ENCODE measurements at places on chromosomes 2 and 18. TPM values are rescaled to one million over a fixed set of nuclear protein-coding genes. Genes with fewer than 3 reads are reported as not detected.

DNAJC5G gene
- total RNA-seq, result not detected

SLC9A4 gene
- not detected for total RNA-seq

DNA sequence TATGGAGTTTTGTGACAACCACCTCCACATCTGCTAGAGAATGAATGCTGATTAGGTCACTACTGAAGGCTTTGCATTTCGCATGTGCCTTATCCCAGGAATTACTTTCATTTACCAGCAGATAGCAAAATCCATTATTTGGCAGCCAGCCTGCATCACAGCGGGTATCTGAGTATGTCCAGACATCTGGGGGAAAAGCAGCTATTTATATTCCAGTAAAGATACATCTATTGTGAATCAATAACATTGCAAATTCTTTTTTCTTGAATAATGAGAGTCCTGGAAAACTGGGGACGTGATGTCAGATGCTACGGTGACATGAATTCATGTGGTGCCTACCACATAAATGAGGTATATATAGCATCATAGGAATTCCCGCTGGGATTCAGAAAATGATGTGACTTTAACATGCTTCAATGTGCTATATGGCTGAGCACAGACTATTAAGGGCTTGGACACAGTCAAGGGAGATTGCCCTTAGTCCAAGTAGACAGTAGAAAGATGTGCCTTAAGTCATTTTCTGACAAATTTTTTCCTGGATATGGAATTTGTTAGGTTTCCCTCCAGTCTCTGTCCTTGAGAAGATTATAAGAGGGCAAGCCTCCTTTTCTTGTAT is 84.2 kb upstream of the CD302 start:
- no peaks in the 10 kb centered on the region for H3K27me3 ChIP-seq
- no peak overlapping the region for H3K4me3 ChIP-seq
- H3K27ac ChIP-seq, result no peak overlapping the region
- H3K4me1 ChIP-seq, result no peaks in the 10 kb centered on the region

DNA sequence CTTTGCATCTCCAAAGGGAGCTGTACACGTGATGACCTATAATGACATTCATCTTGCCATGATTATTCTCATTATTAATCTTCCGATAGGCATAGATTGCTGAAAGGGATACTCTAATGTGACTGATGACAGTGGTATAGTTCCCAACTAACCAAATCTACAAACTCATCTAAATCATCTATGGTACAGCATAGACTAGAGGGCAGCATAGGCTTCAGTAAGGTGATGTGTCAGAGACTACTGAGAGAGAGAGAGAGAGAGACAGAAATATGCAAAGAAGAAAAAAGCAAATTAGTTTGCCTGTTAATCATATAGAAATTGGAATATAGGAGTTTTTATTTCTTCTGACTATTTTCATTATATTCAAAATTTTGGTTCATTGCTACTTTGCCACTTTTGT is 89.3 kb downstream of the CSRNP3 start:
- DNase-seq, result no peak
- H3K27ac ChIP-seq, result no peak overlapping the region
- H3K27me3 ChIP-seq, result peaks cover 2% of the 10 kb centered on the region
- H3K4me3 ChIP-seq, result no peak overlapping the region
- H3K36me3 ChIP-seq, result no peaks in the 10 kb centered on the region

DLX2 gene
- total RNA-seq, result not detected

- no peak for DNase-seq
- H3K27ac ChIP-seq, result no peak overlapping the region
- H3K4me3 ChIP-seq, result no peak overlapping the region
- no peaks in the 10 kb centered on the region for H3K27me3 ChIP-seq
- H3K4me1 ChIP-seq, result no peaks in the 10 kb centered on the region
Observed at GRCh38 chr2:18154259-18154658, 275.8 kb downstream of the KCNS3 start.

GRCh38 chr2:200305797-200306195 is 697 bp upstream of the SPATS2L start:
- DNase-seq, result peak; percentile 74
- peak overlapping the region; percentile 86 for H3K27ac ChIP-seq
- H3K27me3 ChIP-seq, result no peaks in the 10 kb centered on the region
- peak overlapping the region; percentile 94 for H3K4me3 ChIP-seq

SKOR2 gene
- not detected for total RNA-seq

GRCh38 chr2:237956402-237956736 is 10.4 kb upstream of the UBE2F start:
- no peak for DNase-seq
- no peaks in the 10 kb centered on the region for H3K36me3 ChIP-seq
- H3K27me3 ChIP-seq, result peaks cover 12% of the 10 kb centered on the region

- DNase-seq, result peak; percentile 94
- peaks cover 24% of the 10 kb centered on the region for H3K4me1 ChIP-seq
- no peaks in the 10 kb centered on the region for H3K36me3 ChIP-seq
- H3K27me3 ChIP-seq, result no peaks in the 10 kb centered on the region
Observed at GRCh38 chr2:10935953-10936942, 24.5 kb downstream of the KCNF1 start.
